ENCODE measurements at places on chromosomes 4 and X.

GRCh38 chrX:68995386-68995779 is 166.6 kb downstream of the EFNB1 start:
- DNase-seq, result no peak

DNA sequence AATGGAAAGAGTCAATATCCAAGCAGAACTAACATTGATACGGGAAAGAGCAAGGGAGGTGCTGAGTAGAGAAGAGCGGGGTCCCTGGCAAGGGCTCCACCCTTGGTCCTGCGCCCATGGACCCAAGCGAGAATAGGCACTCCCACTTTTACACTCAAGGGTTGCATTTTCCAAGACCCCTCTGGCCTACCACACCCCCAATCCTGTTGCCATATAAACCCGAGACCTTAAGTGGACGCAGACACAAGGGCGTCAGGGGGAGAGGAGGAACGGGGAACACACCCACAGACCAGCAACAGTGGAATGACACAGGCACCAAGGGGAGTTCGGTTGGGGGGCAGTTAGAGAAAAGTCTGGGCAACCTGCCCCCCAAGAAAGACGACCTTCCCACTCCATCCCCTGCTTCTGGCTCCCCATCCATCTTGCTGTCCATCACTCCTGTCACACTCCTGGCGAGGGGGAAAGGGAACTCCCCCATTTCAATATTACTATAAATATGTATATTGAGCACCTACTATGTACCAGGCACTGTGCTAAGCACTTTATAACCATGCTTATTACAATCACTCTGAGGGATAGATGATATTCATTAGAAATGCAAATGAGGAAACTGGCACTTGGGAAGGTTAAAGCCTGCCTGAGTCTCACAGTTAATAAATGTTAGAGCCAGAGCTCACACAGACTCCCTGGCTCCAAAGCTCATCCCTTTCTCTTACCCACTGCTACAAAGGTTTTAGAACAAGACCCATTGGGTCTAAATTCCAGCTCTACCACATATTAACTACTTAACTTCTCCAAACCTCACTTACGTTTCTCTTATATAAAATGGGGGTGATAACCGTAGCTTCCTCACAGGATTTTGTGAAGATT is 51.7 kb downstream of the SCD5 start:
- DNase-seq, result no peak

DNA sequence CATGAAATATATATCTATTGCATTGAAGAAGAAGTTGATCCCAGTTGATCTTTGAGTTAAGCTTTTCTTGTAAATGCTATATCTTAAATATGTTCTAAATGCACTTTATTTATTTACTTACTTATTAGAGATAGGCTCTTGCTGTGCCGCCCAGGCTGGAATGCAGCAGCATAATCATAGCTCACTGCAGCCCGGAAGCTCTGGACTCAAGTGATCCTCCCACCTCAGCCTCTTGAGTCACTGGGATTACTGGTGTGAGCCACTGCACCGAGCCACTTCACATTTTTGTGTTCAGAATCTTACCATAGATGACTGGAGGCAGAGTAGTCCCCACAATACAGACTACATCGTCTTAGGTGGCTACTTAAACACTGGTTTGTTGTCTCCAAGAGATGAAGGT is 324.3 kb upstream of the SLIT2 start:
- DNase-seq, result no peak

- peak; percentile 49 for DNase-seq
Measured at GRCh38 chr4:82898322-82899243, 2.0 kb upstream of the THAP9 start.

All from NB4 (cell line).